ENCODE measurements at places on chromosomes 1 and 21.

GRCh38 chr21:27110956-27111355 is 144.1 kb upstream of the ADAMTS5 start:
- no peak for DNase-seq

GRCh38 chr1:206930210-206930798 is 8.6 kb upstream of the FCMR start:
- no peak for DNase-seq

GRCh38 chr1:16367968-16368890 is 1.2 kb downstream of the SZRD1 start:
- DNase-seq = no peak

GRCh38 chr1:20472860-20473711 is 12.9 kb downstream of the CAMK2N1 start:
- no peak for DNase-seq

DNA sequence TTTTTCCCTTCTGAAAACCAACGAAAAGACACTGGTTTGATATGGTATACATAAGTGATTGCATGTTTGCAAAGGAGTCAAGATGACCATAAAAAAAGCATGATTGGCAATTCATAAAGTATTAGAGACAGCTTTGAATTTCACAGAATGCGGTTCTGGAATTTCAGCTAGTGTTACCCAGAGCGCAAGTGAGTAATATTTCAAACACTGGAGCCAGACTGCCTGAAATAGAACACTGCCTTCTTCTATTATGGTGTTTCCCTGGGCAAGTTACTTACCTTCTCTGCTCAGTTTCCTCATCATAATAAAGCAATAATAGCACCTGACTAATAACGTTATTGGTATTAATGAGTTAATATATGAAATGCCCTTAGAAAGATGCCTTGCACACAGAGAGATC is 54.7 kb downstream of the NEGR1 start:
- no peak for DNase-seq

- DNase-seq = no peak
Observed at GRCh38 chr1:92500552-92500951, 13.8 kb upstream of the GFI1 start.

DNA sequence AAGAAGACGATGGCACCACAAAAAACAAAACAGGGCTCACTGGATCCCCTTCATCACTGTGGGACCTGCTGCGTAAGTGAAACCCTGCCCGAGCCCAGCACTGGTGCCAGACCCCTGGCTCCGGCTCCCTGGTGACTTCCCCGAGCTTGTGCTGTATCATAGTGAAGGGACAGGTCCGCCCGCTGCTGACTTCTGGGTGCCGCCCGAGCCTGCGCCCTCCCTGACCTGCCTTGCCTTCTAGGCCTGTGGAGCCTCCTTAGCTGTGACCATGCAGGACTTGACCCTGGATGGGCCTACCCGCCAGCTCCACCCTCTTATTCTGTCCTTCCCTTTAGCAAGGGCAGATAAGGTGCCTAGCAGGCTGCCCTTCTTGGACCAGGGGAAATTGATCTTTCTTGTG is 7.9 kb downstream of the TEX35 start:
- no peak for DNase-seq

GRCh38 chr1:110581682-110582145 is 24.4 kb downstream of the KCNA2 start:
- no peak for DNase-seq

GRCh38 chr1:220893701-220894024 is 14.4 kb downstream of the HLX start:
- no peak for DNase-seq

- DNase-seq = no peak
Observed at GRCh38 chr1:237386362-237387143, 344.6 kb downstream of the RYR2 start.

- no peak for DNase-seq
Observed at GRCh38 chr1:86296305-86297205, 99.6 kb downstream of the ODF2L start.

GRCh38 chr21:41641821-41642701 is 124.8 kb downstream of the RIPK4 start:
- DNase-seq = no peak

DNA sequence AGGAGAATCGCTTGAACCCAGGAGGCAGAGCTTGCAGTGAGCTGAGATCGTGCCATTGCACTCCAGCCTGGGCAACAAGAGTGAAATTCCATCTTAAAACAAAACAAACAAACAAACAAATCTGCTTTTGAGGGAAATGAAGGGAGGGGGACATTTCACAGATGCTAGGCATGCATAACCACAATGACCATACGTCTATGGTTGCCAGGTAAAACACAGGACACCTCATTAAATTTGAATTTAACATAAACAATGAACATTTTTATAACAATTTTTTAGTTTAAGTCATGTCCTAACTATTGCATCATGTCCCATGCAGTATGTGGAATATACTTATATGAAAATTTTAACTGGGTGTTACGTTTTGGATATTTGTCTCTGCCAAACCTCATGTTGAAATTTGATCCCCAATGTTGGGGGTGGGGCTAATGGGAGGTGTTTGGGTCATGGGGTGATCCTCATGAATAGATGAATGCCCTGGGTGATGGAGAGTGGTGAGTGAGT is 31.0 kb upstream of the ZBTB18 start:
- no peak for DNase-seq

- DNase-seq = no peak
Observed at GRCh38 chr1:74593887-74594866, 79.4 kb downstream of the ERICH3 start.

DNA sequence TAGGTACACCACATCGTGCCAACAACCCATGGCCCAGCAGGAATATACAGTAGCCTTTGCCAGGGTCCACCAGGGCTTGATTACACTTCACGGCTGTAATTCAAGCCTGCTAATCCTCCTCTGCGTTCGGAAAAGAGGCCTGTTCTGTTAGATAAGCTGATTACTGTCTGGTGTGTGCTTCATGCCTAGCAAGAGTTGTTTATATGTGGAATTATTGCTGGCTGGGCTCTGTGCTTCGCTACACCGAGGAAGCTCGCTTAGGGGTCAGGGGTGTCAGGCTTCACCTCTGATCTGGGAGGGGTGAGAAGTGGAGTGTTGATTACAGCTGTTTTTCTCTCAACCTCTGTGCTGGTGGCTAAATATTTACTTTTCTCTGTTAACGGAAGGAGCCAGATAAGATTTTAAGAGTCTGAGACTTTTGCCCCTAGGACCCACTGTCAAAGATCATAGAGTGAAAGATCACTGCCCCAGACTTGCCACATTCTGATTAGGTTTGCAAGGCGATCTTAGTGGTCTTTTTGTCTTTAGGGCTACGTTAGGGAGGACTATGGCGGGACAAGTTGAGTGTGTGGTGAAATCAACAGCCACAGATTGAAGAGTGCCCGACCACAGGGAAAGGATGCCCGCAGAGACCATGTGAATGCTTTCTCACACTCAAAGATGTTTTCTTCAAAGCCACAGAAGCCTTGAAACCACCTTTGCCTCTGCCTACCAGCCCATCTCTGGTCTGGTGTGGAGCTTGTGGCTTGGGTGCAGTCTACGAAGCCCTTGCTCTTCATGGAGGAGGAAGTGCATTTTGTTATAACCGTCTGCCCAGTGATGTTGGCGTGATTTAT is 216.1 kb downstream of the PBX1 start:
- no peak for DNase-seq

DNA sequence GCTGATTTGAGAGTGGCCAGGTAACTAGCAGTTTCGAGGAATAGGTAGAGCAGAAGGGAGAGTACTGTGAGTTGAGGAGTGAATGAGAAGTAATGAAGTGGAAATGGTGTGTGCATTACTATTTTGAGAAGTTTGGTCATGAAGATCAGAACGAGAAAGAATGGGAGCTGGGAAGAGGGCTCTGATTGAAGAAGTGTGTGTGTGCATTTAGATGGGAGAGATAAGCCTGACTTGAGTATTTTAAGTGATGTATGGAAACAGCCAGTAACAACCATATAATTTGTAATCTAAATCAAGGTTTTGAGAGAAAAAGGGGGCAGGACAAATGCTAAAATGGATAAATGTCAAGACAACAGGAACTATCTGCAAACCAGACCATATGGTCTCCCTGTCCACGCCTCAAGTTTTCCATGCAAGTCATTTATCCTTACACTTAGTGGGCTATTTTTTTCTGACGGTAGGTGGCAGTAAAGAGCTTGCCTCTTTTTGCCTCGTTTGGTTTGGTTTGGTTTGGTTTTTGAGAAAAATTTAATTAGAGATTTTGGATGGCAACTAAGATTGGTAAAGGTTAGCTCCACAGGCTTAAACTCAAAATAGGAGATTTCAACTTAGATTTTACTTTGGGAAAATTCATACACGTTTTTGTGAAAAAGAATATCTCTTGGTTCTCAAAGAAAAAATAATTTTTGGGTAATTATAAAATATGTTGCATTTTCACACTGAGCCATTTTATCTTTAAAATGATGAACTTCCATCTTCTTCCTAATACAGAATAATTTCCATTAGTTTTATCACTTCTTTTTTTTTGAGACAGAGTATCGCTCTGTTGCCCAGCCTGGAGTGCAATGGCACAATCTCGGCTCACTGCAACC is 9.5 kb upstream of the B3GALNT2 start:
- no peak for DNase-seq

DNA sequence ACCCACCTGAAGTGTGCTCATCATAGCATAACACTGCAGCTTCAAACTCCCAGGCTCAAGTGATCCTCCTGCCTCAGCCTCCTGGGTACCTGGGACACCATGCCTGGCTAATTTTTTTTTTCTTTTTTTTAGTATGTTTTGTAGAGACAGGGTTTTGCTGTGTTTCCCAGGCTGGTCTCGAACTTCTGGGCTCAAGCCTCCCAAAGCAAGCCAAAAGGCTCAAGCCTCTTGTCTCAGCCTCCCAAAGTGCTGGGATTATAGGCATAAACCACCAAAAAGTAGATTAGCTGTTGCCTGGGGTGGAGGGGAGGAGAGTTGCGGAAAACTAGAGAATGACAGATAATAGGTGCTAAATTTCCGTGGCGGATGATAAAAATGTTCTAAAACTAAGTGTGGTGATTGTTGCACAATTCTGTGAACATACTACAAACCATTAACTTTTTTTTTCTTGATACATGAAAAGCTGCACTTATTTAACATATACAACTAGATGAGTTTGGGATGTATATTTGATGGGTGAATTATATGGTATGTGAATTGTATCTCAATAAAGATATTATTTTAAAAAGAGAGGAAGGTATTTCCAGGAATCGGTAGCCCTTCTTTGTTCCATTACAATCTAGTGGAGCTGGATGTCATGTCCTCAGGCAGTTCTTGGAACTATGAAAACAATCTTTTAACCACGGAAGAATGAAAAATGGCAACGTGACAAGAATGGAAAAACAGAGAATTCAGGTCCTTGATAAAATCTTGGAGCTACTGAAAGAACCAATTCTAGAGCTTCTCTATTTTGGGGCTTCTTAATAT is 27.3 kb upstream of the MED18 start:
- no peak for DNase-seq

GRCh38 chr21:17658931-17659330 is 46.2 kb upstream of the BTG3 start:
- DNase-seq = no peak

- no peak for DNase-seq
Observed at GRCh38 chr1:39352881-39353280, 138.6 kb upstream of the BMP8A start.

DNA sequence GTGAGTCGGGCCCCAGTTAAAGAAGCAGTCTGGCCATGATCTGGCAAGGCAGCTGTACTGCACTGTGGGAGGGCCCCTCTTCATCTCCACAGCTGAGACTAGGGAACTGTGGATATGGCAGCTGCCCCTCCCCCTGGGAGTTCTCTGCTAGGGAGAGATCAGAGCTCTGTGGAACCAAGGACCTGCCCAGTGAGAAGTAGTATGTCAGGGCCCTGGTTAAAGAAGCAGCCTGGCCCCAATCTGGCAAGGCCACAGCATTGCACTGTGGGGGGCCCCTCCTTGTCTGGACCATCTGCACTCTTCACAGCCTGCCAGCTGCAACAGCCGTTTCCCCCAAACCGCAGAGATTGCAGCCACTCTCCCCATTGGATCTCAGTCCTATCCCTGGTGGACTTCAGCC is 208.5 kb downstream of the DNAH14 start:
- DNase-seq = no peak

- DNase-seq = peak; percentile 16
Observed at GRCh38 chr1:26991310-26992116, 2.0 kb upstream of the TRNP1 start.

DNA sequence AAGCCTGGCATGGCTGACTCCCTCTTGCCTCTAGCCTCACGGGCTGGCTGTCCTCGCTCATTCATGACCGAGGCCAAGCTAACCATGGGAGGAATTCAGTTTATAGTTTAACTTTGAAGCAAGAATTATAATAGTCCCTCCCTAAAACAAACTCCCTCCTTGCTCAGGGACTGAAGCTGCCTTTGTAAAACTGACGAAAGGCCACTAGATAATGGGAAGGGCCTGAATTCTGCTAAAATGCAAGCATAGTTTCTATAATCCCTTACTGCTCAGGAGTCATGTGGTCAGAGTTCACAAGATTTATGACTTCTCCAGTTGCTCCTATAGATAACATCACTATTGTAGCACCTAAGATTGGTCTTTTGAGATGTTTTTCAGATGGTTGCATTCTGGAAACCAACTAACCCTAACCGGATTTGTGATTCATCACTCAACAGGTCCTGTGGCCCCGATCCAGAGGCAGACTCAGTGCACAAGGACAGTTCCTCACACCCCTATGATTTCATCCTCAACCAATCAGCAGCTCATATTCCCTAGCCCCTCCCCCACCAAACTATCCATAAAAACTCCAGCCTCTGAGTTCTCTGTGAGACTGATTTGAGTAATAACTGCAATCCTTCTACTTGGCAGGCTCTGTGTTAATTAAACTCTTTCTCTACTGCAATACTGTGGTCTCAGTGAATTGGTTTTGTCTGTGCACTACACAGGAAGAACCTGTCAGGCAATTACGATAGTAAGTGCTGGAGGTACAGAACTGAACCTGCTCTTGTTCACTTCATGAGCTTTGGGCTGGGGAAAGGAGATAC is 26.4 kb downstream of the HHIPL2 start:
- no peak for DNase-seq

DNA sequence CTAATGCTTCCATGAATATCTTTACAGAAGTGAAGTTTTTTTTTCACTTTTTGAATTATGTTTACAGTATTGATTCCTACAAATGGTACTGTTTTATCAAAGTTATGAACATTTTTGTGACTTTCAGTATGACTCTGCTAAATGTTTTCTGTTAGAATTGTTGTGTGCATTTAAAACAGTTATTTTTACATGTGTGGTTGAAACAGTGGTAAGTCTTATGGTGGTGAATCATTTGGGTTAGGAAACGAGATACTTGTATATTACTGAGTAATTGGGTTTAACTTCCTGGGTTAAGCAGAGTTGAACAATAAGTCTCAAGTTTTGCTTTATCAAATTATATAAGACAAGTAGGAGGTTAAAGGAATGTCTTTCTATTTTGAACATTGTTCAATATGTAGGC is 66.8 kb downstream of the VPS13D start:
- no peak for DNase-seq

GRCh38 chr1:94862718-94863117 is 42.6 kb downstream of the SLC44A3 start:
- DNase-seq = no peak

- no peak for DNase-seq
Observed at GRCh38 chr21:28344985-28345384, 647.7 kb downstream of the LTN1 start.
